ENCODE measurements at places on chromosomes 5 and 9. TPM values are rescaled to one million over a fixed set of nuclear protein-coding genes. Genes with fewer than 3 reads are reported as not detected.
A peak's percentile ranks its signal among the peaks of the same experiment; 100 is the strongest.

GRCh38 chr5:132008163-132008473 lies 3.3 kb downstream of the ACSL6 start:
- no peak overlapping the region for H3K4me3 ChIP-seq
- no peaks in the 10 kb centered on the region for H3K36me3 ChIP-seq
- H3K27ac ChIP-seq: no peak overlapping the region
- peak; percentile 6 for DNase-seq
- H3K27me3 ChIP-seq: no peaks in the 10 kb centered on the region
- peaks cover 4% of the 10 kb centered on the region for H3K4me1 ChIP-seq

DNA sequence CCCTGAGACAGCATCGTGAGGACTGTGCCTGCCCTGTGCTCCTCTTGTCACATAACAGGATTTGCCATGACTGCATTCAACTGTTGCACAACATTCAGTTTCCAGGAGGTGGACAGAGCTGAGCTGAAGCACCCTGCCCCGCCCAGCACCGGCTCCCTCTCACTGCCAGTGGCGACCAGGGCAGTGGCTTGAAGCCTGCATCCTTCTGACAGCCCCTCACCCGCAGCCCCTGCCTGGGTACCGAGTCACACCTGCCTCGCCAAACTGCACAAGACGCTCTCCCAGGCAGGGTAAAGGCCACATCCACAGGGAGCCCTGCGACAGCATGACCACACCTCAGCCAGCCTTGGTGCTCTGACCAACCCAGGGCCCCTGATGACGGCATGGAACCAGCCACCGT lies 59.9 kb upstream of the ZNF354A start:
- no peak for DNase-seq
- H3K27ac ChIP-seq: no peak overlapping the region
- no peak overlapping the region for H3K4me3 ChIP-seq
- H3K4me1 ChIP-seq: no peaks in the 10 kb centered on the region
- no peaks in the 10 kb centered on the region for H3K27me3 ChIP-seq
- no peaks in the 10 kb centered on the region for H3K36me3 ChIP-seq

DNA sequence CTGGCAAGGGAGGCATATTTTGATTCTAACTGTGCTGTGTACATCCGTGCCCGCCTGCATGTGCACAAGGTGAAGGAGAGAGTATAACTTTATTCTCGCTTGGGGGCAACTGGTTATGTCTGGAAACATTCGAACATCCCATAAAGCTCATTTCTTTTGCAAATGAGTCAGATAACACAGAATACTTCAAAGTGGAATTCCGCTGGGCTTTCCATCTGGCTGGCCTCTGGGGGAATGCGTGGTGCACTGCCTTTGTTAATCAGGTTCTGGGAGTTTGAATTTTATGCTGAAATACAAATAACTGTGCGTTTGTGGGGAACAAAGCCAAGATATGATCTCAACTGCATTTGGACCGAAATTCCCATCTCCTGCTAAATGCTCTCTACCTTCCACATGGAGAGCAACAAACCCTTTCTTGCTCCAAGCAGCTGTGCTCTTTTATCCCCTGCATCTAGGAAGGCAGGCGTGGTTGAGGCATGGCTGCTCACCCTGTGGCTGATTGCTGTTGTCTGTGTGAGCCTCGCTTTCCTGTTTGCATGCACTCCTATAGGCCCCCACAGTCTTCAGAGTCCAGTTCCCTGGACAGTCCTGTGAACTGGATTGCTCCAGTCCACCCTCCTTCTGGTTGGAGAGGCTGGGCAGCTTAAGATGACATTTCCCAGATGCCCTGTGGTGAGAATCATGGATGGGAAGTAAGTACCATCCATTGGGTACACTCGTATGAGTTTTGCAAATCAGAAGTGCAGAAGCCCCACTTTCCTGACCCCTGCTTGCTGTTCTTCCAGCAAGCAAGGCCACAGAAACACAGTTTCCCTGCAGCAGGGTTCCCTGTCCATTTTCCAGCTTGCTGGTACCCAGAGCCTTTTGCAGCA lies 82.9 kb upstream of the ALDH1B1 start:
- no peak overlapping the region for H3K27ac ChIP-seq
- DNase-seq: no peak
- no peak overlapping the region for H3K4me3 ChIP-seq

GRCh38 chr9:135240871-135241311 lies 153.4 kb downstream of the OLFM1 start:
- no peaks in the 10 kb centered on the region for H3K27me3 ChIP-seq
- no peak overlapping the region for H3K27ac ChIP-seq
- peaks cover 15% of the 10 kb centered on the region for H3K4me1 ChIP-seq
- DNase-seq: no peak
- no peaks in the 10 kb centered on the region for H3K36me3 ChIP-seq

DNA sequence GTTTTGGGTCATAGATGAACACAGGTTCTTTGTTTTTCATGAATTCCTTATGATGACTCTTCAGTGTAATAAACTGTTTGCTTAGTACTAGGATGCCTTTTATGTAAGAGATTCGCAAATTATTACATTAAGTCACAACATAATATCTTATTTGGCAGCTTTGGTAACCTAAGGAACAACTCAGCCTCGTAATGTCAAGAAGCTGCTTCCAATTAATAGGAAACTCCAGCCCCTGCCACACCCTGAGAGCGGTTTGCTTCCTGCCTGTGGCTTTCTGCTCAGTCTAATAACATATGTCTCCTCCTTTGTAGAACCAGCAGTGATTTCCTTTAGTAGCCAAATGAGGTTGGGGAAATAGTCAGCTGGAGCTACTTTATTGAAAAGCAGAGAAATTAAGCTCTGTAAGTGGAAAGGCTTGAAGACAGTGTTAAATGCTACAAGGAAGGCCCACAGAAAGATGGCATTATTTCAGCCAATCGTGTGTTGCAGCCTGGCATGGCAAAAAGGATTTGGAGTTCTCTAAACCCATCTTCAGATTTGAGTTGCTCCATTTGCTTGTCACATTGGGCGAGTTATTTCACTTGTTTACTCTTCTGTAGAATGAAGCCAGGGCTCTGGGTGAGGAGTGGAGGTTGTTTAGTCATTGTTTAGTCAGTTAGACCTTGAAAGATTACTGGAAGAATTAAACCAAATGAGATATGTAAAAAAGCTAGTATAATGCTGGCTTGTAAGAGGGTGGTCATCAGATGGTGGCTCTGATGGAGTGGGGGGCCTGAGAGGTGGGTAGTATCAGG lies 54.1 kb downstream of the MTAP start:
- no peak overlapping the region for H3K4me3 ChIP-seq
- no peaks in the 10 kb centered on the region for H3K27me3 ChIP-seq
- H3K36me3 ChIP-seq: no peaks in the 10 kb centered on the region
- peaks cover 39% of the 10 kb centered on the region for H3K4me1 ChIP-seq

GRCh38 chr5:72612810-72613209 lies 105.6 kb upstream of the ZNF366 start:
- no peak overlapping the region for H3K27ac ChIP-seq
- DNase-seq: no peak
- no peaks in the 10 kb centered on the region for H3K36me3 ChIP-seq
- H3K27me3 ChIP-seq: no peaks in the 10 kb centered on the region
- no peaks in the 10 kb centered on the region for H3K4me1 ChIP-seq
- no peak overlapping the region for H3K4me3 ChIP-seq

GRCh38 chr5:172671091-172671490 lies 30.0 kb downstream of the NEURL1B start:
- H3K4me1 ChIP-seq: no peaks in the 10 kb centered on the region
- H3K4me3 ChIP-seq: no peak overlapping the region
- H3K27me3 ChIP-seq: no peaks in the 10 kb centered on the region
- DNase-seq: no peak
- no peaks in the 10 kb centered on the region for H3K36me3 ChIP-seq

- DNase-seq: no peak
- H3K27ac ChIP-seq: no peak overlapping the region
- no peaks in the 10 kb centered on the region for H3K4me1 ChIP-seq
- H3K27me3 ChIP-seq: no peaks in the 10 kb centered on the region
Measured at GRCh38 chr5:64612344-64612961, 77.8 kb upstream of the SHISAL2B start.

DNA sequence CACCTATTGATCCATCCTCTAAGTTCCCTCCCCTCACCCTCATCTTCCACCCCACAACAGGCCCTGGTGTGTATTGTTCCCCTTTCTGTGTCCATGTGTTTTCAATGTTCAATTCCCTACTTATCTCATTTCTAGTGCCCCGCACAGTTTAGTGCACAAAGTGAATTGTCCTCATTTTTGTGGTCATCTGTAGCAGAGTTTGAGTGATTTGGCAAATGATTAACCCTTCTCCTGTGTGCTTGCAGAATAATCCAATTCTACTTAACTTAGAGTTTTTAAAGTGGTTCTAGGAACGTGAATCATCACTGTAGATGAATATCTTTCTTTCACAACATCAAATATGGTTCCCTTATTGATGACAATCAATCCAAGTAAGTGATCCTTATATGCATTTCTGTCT lies 6.3 kb upstream of the HAPLN1 start:
- no peaks in the 10 kb centered on the region for H3K27me3 ChIP-seq
- no peak overlapping the region for H3K27ac ChIP-seq
- DNase-seq: no peak

Gene CKMT2
- 0.62 TPM for total RNA-seq

Gene UAP1L1
- 1.8 TPM for total RNA-seq

Gene PRRX2
- not detected for total RNA-seq

Gene OBP2B
- not detected for total RNA-seq

Gene PCDHGA10
- total RNA-seq: 4.2 TPM

Data from right lobe of liver (tissue), 6 donors.